ENCODE measurements at places on chromosomes 5 and 9.

DNA sequence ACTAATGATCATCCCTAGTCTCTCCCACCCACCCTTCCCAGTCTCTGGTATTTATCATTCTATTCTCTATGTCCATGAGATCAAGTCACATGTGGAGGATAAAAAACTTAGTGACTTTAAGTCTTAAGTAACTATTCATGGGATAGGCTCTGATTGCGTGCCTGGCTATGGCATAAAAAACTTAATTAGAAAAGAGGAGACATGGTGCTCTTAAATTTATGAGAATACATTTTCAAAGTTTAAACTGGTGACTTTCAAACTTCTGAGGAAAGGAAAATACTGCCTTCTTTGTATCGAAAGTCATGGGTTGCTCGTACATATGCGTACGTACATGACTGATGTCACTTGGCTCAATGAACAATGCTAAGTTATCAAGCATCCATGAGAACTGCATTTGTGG is 18.2 kb upstream of the TYRP1 start:
- no peak for DNase-seq

GRCh38 chr5:134124289-134125038 is 10.0 kb downstream of the TCF7 start:
- no peak for DNase-seq

DNA sequence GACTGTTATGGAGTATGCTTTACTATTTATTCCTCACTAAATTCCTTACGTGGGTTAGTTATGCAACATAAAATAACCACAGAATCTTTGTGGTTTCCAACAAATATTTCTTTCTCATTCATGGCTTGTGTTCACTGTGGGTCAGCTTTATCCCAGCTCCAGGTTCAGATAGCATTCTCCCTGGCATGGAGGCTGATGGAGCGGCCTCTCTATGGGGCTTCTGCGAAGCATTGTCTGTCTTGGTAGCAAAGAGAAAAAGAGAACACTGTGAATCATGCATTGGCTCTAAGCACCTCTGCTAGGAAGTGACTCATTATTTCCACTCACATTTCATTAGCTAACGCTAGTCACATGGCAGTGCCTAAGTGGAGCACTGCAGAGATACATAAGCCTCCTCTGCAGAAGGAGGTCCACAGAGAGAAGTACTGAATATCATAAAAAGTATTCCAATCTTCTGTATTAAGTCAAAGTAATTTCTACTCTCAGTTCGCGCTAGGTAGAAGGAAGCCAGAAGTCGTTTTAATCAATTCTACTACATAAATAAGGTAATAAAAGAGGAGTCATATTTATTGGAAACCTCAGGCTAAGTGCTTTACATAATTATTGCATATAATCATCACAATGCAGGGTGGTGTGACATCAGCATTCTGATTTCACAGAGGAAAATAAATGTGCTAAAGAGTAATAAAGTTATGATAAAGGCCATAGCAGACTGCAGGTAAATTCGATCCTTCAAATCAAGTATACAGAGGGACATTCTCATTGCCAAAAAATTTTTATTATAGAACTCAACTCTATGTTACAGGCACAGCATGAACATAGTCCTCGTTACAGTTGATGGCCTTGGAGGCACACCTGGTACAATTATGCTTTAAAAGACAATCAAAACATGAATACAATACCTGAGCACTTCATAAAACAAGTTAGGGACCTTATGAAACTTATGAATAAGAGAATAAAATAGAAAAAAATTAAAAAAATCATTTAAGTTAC is 531.1 kb downstream of the CETN3 start:
- DNase-seq = no peak

GRCh38 chr5:42912184-42912798 is 100.6 kb upstream of the SELENOP start:
- DNase-seq = peak; percentile 57

GRCh38 chr5:138622051-138622450 is 46.9 kb upstream of the HSPA9 start:
- no peak for DNase-seq

Data from HuH-7.5 (cell line).